Stimulated activated naive CD8-positive, alpha-beta T cell treated with anti-CD3 and anti-CD28 coated beads, Interleukin-15, amount 100 ng/mL, for 72 hours (primary cell): ENCODE measurements at places on chromosomes 16 and 17.

DNA sequence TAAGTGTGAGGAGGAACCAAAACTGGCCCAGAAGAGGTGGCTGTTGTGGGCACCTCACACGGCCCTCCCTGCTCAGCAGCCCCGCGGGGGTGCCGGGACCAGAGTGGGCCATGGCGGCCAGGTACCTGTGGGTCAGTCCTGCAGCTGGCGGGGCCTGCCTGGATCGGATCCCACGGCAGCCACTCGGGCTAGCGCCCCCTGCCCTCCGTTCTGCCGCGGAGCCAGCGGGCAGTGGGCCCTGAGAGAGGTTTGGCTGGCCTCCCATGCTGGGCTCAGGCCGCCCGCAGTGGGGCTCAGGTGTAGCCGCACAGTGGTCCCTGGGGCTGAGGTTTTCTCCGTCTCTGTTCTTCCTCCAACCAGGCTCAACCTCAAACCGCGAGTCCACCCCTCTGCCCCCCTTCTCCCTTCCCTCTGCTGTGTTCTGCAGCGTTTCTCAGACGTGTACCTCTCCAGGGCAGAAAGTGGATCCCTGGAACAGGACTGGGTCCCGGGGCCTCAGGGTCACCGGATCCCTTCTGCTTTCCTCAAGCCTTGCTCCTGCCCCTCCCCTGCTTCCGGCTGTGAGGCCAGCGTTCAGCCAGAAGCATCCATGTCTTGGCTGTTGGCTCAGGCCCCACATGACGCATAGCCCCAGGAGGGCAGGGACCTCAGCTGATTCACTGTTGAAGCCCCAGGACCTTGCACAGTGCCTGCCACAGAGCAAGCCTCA lies 28.6 kb upstream of the ITGA3 start:
- DNase-seq: no peak

- DNase-seq: no peak
Observed at GRCh38 chr16:62711797-62712196, 675.6 kb upstream of the CDH8 start.

GRCh38 chr17:27491713-27492190 lies 35.5 kb downstream of the KSR1 start:
- no peak for DNase-seq

- DNase-seq: peak; percentile 73
Observed at GRCh38 chr17:68511671-68512246, 471 bp upstream of the PRKAR1A start.

DNA sequence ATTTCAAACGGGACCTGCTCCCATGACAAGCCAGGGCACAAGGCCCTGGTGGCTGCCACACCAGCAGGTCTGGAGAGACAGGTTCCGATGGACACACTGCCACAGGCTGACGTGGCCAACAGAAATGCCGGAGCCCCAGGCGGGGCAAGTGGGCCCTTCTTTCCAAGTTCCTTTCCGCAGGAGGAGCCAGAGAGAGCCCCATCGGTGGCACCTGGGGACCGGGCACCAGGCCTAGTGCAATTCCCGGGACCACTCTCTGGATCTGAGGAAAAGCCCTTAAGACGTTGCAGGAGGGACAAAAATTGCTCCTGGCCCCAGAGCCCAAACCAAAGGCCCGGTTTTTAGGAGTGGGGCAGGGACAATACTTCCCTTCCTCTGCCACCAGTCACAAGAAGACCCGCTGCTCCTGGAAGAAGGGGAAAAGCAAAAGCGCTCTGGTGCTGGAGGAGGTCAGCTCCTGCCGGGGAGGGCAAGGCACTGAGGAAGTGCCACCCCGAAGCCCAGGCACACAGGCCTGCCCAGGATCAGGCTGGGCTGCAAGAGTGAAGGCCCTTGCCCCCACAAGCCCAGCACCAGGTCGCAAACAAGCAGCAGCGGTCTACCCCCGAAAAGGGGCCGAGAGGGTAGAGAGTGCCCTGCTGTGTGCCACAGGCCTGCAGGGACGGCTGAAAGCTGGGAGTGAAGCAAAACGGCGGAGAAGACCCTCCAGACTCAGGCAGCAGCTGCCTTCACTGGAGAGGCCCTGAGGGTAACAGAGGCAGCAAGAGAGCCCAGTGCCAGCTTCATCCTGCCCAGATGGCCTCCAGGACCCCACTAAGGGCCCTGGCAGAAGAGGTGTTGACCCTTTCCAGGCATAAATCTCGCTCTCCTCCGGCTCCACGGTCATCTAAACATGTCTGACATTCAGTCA lies 29.1 kb downstream of the MAP1LC3B start:
- no peak for DNase-seq

GRCh38 chr17:82528484-82529265 lies 9.1 kb downstream of the FOXK2 start:
- peak; percentile 25 for DNase-seq

GRCh38 chr16:25052530-25052929 lies 37.4 kb upstream of the ARHGAP17 start:
- DNase-seq: no peak

DNA sequence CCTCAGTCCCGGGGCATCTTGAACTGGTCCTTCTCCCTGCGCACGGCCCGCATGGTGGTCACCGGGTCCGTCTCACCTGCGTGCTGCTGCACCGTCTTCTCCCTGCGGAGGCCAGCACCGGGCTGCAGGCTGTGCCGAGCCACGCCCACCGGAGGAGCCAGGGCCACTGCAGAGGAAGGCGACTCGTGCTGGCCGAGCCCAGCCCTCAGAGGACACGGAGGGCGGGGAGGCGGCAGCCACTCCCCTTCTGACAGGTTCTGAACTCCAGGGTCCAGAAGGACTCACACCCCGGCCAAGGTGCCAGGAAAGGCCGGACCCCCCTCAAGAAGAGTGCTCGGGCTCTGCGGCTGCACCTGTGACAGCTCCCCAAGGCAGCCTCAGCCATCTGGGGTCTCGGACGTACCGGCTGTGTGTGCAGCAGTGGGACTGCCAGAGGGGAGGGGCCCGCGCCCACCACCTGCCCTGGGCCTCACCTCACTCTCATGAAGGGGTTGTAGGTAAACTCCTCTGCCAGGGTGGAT lies 15.8 kb upstream of the IGFALS start:
- no peak for DNase-seq

- no peak for DNase-seq
Observed at GRCh38 chr16:23960081-23960885, 124.5 kb downstream of the PRKCB start.

DNA sequence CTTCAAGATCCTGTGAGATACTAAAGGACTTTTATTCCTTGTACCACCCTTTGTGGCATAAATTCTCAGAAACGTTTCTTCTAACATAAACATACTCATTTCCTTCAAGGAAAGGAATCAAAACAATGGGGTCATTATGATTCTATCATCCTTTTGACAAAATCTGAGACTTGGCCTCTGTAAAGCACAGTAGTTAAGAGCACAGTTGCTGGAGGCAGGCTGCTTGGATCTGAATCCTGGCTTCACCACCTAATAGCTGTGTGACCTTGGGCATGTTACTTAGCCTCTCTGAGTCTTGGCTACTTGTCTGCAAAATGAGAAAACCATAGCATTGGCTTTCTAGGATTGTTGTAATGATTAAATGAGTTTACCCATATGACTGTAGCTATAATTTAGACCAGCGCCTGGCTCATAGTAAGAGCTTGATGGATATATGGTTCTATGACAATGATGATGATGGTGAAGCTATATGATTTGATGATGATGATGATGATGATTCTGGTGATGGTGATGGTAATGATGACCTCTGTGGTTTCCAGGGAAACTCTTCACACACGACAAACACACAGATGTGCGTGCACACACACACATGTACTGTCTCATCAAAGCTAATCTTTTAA lies 6.1 kb upstream of the KRT31 start:
- no peak for DNase-seq

DNA sequence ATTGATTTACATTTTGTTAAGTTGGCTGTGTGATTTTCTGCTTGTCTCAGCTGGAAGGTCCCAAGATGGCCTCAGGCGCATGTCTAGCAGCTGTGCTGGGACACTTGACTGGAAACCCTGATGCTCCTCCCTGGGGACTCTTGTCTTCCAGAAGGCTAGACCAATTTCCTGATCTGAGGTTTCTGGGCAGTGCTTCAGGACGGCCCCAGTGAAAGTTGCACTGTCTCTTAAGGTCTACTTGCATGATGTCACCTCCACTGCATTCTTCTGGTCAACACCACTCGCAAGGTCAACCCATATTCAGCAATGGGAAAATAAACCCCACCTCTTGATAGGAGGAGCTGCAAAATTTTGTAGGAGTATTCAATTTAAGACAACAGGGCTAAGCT lies 116.0 kb downstream of the SALL1 start:
- DNase-seq: no peak

- no peak for DNase-seq
Observed at GRCh38 chr17:11803231-11803969, 193.9 kb downstream of the ZNF18 start.

DNA sequence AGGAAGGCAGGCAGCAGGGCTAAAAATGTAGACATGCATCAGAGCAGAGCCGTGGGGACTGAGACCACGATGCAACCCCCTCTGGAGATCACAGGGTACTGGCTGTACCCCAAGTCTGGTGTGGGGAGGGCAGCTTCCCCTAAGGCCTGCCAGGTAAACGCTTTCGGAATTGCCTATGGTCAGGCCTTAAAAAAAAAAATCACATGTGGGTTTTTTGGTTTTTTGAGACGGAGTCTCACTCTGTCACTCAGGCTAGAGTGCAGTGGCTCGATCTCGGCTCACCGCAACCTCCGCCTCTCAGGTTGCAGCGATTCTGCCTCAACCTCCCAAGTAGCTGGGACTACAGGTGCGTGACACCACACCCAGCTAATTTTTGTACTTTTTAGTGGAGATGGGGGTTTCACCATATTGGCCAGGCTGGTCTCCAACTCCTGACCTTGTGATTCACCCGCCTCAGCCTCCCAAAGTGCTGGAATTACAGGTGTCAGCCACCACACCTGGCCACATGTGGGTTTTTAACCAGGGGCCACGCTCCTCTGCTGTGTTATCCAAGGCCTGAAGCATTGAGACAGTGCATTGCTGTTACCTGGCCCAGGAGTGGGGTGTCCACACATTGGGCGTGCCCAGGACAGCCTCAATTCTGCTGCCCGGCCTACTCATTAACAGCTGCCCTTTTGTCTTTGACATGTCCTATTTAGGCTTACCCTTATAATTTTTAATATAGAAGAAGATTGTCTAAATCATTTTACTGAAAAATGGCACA lies 50.4 kb downstream of the LITAF start:
- DNase-seq: no peak

- no peak for DNase-seq
Observed at GRCh38 chr16:85211271-85211801, 99.1 kb upstream of the CIBAR2 start.

DNA sequence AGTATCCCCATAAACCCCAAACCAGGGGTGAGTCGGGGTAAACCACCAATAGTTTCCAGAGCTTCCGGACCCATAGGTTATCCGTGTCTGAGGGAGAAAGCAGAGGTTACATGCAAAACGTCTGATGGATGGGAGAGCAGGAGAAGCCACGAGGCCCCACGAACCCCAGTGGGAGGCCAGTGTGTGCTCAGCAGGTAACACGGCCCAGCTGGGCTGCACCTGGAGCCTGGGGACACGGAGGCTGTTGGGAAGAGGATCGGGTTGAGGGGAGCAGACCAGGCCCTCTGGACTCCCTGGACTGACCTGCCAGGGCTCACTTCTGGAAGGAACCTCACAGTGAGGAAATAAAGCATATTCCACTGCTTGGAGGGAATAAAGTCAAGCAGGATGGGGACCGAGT lies 78.1 kb downstream of the SEC14L1 start:
- no peak for DNase-seq

- DNase-seq: no peak
Observed at GRCh38 chr17:1650731-1651558, 1.3 kb upstream of the RILP start.

DNA sequence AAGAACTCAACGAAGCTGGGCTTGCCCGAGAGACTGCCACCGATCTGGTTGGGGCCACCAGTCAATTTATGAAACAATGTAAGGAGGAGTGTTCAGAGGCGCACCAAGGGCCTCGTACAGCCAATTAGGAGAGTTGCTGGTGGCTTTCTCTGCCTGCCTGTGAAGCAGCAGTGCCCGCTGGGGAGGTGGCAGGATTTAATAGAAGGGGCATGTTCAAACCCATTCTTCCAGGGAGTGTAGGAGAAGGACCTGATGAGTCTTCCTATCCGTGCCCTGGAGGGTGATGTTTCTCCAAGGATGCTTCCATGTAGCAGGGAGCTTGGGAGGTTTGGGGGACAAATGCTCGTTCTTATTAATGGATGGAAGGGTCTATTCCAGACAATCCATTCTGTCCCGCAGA lies 178.4 kb downstream of the CCDC182 start:
- DNase-seq: no peak

- no peak for DNase-seq
Observed at GRCh38 chr17:40157973-40158372, 17.6 kb downstream of the CASC3 start.

GRCh38 chr17:46890638-46891037 lies 32.3 kb upstream of the GOSR2 start:
- no peak for DNase-seq

DNA sequence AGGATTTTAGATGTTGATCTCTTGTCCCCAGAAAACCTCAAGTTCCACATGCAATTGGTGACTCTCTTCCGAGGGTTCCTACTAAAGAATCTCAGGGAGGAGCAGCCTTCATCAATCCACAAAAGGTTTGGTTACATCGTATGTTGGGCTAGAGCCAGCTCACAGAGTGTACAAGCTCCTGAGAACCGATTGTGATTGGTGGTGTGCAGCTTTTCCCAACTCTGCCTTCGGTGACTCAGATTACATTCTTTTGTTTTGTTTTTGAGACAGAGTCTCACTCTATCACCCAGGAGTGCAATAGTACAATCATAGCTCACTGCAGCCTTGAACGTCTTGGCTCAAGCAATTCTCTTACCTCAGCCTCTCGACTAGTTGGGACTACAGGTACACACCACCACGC lies 172.4 kb downstream of the PMP22 start:
- DNase-seq: no peak

- peak; percentile 92 for DNase-seq
Observed at GRCh38 chr16:88650749-88651275, at the start of gene CYBA. Gene CYBA, minus strand, starts transcription at chr16:88651053. Its CDS starts 40 bp downstream, at chr16:88651013.

GRCh38 chr17:11986942-11987329 lies 10.3 kb downstream of the ZNF18 start:
- no peak for DNase-seq

GRCh38 chr17:4942760-4943508 lies 2.9 kb downstream of the RNF167 start:
- no peak for DNase-seq

- no peak for DNase-seq
Observed at GRCh38 chr16:75239542-75240122, 11.8 kb downstream of the BCAR1 start.

DNA sequence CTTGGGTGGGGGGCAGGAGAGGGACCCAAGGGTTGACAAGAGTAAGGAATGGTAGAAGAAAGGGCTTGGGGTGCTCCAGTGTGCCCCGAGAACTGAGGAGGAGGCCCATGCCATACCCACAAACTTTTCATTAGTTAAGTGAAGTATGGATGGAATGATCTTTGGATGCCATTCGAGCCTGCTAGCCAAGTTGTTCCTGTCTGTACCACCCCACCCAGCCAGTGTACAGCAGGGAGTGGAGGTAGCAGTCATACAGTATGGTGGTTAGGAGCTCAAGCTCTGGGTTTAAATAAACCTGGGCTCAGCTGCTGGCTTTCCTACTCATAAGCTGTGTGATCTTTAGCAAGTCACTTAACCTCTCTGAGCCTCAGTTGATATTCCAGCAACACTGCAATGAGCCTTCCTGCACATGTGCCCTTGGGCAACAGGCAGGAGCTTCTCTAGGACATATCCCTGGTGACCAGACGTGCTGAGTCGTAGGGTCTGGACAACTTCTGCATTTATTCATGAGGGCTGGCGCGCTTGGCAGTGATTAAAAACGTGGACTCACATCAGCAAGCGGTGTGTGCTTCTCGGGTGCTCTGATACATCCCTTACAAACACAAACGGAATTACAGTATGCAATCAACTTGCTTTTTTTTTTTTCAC lies 22.9 kb downstream of the ITPRIPL2 start:
- no peak for DNase-seq
